ENCODE measurements at places on chromosomes 2 and 18. TPM values are rescaled to one million over a fixed set of nuclear protein-coding genes. Genes with fewer than 3 reads are reported as not detected.
A peak's percentile ranks its signal among the peaks of the same experiment; 100 is the strongest.

DNA sequence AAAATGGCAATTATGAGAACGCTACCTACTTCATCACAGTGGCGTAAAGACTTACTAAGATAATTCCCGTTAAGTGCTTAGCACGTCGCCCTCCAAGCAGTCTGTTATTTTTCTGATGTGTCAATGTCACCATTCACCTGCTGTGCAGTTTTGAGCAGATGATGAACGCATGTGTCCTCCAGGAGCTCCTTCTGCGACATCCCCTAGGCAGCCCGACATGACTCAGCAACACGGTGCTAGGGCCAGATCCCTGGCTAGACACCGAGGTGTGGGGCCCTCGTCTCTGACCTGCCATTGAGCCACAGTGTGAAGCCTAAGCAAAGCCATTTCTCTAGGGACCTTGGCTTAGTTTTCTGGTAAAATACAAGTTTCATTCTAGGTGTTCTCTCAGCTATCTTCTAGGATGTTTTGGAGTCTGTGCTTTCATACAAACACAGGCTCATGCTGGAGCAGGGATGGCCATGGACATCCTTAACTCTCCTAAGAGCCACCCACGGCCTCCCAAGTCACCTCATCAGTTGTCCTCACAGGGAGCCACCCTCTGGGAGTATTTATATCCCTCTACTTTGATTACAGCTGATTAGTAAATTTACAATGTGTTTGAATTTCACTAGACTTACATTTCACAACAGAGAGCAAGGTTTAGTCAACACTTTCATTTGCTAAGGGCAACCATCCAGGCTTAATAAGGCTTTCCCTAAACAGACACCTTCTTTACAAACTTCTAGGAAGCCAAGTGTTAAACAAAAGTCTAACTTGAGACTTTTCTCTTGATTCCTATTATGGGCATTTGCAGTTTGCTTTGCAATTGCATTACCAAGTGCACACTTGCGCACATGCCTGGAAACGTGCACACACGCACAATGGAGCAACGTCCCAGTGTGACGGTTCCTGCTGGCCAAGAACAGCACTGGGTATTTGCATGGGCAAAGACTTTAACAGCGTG, 376.8 kb upstream of the ID2 start:
- no peak for DNase-seq

DNA sequence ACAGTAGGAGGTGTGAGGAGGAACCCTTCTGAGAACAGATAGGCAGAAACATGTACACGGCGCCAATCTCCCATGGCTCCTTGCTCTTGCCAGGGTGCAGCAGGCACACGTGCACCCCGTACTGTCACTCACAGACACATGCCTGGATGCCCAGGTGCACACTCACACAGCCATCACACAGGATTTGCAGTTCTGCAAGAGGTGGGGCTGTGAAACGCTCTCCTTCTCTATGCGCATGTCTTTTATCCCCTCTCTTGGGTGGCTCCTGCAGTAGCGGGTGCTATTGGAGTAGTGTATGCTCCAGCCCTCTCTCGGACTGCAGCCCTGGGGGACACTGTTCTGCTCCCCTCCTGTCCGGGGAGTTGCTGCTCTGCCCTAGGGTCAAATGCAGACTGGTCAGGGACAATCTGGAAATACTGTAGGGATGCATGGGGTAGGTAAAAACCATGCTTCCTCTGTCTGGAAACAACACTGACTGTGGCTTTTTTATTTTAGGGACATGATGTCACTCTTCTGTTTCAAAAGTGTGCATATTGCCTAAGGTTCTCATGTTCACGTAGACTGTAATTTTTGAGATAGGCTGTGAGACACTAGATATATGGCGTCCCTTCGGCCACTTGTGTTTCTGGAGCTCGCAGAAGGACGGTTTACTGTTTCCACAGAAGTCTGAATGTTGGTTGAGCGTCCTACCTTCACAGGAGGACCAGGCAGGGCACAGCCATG, 118.5 kb downstream of the PRKCE start:
- DNase-seq, result no peak

The CCDC102B gene
- polyA plus RNA-seq, result 9.3 TPM

The TUBA3E gene
- not detected for polyA plus RNA-seq

GRCh38 chr18:31661965-31662364, 22.4 kb downstream of the B4GALT6 start:
- DNase-seq, result peak; percentile 78

DNA sequence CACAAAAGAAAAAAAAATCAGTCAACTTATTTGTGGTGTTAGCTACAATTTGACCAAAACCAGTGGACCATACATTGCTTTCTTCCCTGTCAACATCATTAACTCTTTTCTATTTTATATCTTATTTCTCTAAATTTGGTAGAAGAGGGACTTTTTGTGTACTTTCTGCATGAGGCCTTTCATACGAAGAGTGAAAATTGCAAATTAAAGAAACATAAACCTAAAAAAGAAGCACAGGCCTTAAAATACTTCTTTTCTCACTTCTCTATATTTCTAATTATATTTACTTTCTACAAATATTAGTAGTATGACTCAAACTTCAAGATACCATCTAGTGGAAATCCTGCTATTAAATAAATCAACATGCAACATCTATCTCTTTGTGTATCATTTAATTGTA, 1073.4 kb upstream of the ZEB2 start:
- no peak for DNase-seq

DNA sequence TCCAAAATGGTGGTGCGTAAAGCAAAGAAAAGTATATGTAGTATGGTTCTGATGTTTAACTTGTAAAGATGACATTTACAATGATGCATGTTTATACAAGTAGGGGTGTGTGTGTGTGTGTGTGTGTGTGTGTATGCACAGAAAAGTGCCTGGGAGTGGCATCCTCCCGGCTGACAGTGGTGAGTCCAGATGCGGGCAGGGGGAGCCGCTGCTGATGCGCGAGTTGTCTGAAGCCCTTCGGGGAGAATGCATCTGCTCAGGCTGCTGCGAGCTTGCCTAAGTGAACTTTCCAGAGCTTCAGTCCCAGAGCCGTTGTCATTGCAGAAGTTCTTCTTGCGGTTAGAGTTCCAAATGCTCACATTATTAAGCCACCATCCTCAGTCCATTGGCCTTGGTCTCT, 429.7 kb upstream of the HS6ST1 start:
- DNase-seq, result no peak

- no peak for DNase-seq
These were observed 6.0 kb upstream of the ANKRD29 start for GRCh38 chr18:23668731-23669130.

GRCh38 chr2:201807452-201807999, 1.2 kb downstream of the CDK15 start:
- DNase-seq, result peak; percentile 70

DNA sequence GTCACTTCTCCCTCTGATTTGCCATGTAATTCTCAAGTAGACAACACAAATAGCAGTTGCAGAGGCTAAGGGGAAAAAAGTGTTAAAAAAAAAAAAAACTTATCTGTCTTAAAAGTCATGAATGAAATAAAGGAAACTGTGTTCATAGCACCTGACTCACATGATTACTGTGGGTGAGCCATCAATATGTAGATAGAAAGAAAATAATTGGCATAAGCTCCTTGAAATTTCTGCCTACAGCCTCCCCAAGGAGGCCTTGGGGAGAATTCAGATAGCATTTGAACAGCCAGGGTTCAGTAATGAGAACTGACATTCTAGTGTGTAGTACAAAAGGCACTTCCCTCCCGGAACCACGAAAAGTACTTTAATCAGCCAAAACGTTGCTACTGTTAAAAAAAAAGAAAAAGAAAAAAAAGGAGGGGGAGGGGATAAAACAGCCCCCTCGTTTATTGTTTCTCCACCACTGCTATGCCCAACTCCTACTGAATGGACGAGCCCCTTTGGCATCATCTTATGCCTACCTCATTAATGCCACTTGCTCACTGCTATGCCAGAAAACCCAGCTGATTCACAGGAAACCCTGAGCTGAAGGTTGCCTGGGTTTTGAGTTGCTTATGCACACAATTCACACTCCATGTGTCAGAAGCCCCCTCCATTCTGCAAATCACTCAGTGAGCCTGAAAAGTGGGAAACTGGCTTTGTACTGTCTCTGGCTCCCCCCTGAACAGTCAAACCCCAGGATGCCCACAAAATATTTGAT, 65.5 kb upstream of the KLF7 start:
- DNase-seq, result no peak

GRCh38 chr2:36902385-36903120, 63.8 kb downstream of the STRN start:
- peak; percentile 6 for DNase-seq

DNA sequence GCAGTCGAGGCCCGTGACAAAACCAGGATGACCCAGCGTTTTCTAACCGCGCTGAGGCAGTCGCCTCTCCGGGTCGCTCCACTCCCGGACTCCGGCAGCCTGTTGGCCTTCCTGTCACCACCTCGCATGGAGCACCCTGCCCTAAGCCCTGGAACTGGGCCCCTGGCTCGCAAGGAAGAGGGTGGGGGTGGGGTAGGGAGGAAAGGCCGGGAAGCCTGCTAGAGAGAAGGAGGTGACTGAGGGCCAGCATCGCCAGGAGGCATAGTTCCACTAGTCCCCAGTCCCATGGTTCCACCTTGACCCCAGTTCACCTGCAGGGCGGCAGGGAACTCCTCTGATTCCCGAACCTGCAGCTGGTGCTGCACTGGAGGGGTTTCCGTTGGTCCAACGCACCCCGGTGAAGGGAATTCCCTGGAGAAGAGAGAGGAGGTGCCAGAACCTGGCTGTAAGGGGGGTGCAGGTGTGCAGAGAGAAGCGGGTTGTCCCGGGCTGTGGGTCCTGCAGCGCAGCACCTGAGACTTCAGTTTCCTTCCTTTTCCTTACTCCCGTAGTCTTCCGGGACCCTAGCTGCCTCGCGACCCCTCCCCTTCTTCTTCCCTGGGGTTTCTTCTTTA, 11.8 kb upstream of the EN1 start:
- no peak for DNase-seq

The ZAP70 gene
- 5.4 TPM for polyA plus RNA-seq

The AMER3 gene
- polyA plus RNA-seq, result not detected

DNA sequence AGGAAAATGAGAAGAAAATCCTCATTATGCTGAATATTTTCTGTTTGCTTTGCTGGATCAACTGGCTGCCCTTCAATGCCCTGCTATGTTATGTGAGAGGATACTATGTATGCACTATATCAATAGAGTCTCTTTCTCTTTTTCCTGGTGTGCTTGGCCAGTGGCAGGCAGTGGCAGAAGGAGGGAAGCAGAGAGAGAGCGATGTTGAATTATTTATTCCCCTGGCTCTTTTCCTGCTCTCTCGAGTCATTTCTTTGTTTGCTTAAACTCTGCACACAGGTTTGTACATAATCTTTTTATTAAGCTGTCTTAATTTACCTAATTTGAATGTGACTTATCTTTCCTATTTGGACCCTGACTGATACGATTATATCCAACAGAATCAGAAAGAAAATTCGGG, 1727.3 kb downstream of the SUCLG1 start:
- DNase-seq, result no peak

DNA sequence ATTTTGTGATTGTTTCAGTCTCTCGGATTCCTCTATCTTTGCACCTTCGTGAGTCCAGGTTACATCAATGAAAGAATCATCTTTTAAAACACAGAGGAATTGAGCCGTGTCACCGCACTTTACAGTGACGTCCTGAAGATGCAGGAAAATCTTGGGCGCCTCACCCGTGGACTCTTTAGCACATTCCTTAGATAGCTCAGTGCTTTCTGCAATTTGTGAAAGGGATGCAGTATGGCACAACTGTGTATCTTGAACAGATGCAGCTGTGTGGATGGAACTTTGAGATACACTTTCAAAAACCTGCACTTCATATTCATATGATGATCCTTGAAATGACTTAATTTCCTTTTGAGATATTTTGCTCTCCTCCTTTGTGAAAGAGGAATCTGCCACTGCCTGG, 50.9 kb downstream of the TTN start:
- DNase-seq, result no peak

The WNT6 gene
- 0.08 TPM for polyA plus RNA-seq

DNA sequence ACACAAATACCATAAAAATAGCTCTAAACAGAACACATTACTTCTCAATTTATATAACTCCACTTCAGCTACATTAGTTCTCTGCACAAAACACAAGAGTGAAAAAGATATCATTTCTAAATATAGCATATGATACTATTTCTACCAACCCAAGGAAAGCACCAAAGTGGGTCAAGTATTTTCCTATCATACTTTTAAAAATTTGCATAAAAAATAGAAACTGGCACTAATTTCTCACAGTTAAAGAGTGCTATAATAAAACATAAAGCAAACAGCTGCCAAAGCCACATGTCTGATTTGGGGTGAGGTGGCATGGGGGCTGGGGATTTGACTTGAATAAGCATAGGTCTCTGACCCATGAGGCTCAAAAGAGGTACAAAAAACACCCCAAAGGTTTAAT, 61.5 kb downstream of the BARD1 start:
- DNase-seq, result no peak

- no peak for DNase-seq
These were observed 595.1 kb downstream of the MBD2 start for GRCh38 chr18:53629337-53629736.

- DNase-seq, result no peak
These were observed 164.9 kb downstream of the SMAD7 start for GRCh38 chr18:48785736-48786454.

- no peak for DNase-seq
These were observed 567.2 kb downstream of the SATB2 start for GRCh38 chr2:198890490-198890889.

The MARCHF4 gene
- polyA plus RNA-seq, result 0.04 TPM

GRCh38 chr2:28391564-28392296, 928 bp upstream of the FOSL2 start:
- DNase-seq, result peak; percentile 89

DNA sequence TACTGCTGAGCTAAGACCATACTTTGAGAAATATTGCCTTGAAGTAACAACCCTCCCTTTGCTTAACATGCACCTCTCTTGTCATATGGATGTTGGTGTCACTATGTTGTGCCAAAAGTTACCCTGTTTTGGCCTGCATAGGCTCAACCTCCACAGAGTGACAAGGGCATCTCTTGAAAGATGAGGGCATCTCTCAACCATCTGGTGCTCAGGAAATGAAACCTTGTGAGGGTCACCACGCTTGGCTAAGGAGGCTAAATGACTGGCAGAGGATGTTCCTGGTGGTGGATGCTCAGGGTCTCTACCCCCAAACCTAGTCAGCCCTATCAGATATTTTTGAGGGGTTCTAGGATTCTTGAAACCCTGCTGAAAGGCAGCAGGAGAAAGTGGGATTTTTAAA, 2.3 kb downstream of the LHCGR start:
- DNase-seq, result no peak

GRCh38 chr2:69798290-69798908, 31.1 kb upstream of the GMCL1 start:
- DNase-seq, result no peak

- no peak for DNase-seq
These were observed 49.1 kb upstream of the ZNF638 start for GRCh38 chr2:71282493-71282892.

DNA sequence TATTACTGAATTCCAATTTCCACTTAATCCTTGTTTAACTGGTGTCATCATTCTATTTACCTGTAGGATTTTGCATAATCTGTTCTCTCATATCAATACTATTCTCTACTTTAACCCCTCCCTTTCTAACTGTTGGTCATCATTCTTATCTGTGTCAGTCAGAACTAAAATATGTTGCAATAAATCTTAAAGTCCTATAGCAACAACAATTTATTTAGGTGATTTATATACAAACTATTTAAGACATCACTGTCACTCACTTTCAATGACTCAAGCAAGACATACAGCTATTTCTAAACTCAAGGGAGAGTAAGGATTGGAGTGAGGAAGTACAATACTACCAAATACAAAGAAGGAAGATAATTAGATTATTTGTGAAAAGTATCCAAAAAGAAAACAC, 740.4 kb downstream of the DSC3 start:
- no peak for DNase-seq

- DNase-seq, result no peak
These were observed 3.2 kb downstream of the NOTO start for GRCh38 chr2:73205611-73206010.

- DNase-seq, result peak; percentile 27
These were observed 37.1 kb downstream of the NEMP2 start for GRCh38 chr2:190497428-190497827.

The WNT10A gene
- polyA plus RNA-seq, result 0.17 TPM

The POTEI gene
- 0.03 TPM for polyA plus RNA-seq
